ENCODE measurements at places on chromosomes 7 and 10.

- no peak for DNase-seq
Observed at GRCh38 chr7:105675934-105676371, 94.7 kb upstream of the EFCAB10 start.

- DNase-seq = no peak
Observed at GRCh38 chr10:24721229-24722106, 2.2 kb downstream of the ARHGAP21 start.

DNA sequence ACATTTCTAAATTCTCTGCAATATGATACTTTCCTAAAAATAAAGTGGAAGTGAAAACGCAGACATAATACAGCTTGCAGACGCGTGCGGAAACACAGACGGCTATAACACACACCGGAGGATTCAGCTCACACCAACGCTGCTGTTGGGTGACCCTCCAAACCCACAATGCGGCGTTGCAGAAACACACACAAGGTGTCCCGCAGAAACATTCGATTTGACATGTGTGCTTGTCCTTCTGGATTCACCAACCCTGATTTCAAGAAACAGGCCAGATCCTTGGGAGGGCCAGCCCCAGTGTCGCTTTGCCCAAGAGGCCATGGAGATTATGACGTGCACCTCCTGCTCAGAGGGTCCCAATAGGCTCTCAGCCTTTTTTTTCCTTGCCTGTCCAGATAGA is 136.7 kb upstream of the TCERG1L start:
- DNase-seq = no peak

DNA sequence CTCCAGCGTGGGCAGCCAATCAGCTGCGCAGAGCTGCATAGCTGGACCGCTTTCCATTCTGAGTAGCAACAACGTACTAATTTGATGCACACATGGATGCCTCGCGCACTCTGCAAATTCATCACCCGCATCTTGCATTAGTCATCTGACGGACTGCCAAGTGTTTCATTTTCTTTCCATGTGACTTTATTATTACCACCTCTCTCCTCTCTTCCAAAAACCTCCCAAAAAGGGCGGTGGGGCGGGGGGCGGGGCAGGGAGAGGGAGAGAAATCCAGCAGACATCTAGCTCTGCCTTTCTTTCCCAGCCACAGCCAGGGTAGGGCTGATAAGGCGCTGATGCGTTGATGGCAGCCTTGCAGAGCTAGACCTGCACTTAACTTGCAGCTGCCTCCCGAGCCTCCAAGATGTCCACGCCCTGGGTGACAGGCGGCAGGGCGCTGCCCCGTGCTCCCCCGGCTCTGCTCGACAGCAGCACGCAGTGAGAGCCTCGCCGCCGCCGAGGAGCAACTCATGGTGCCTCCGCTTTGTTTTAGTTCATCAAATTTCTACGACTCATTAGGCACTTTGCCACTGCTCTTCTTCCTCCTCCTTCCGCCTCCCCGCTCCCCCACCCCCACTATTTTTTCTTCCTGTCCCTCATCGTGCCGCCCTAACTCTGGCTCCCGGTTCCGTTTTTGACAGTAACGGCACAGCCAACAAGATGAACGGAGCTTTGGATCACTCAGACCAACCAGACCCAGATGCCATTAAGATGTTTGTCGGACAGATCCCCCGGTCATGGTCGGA is 147.3 kb downstream of the CELF2 start:
- peak; percentile 91 for DNase-seq

GRCh38 chr10:72426986-72427385 is 72.3 kb upstream of the DNAJB12 start:
- DNase-seq = no peak

- DNase-seq = no peak
Observed at GRCh38 chr7:118072893-118073674, 110.9 kb upstream of the LSM8 start.

GRCh38 chr10:5775685-5776084 is 37.5 kb downstream of the GDI2 start:
- no peak for DNase-seq

DNA sequence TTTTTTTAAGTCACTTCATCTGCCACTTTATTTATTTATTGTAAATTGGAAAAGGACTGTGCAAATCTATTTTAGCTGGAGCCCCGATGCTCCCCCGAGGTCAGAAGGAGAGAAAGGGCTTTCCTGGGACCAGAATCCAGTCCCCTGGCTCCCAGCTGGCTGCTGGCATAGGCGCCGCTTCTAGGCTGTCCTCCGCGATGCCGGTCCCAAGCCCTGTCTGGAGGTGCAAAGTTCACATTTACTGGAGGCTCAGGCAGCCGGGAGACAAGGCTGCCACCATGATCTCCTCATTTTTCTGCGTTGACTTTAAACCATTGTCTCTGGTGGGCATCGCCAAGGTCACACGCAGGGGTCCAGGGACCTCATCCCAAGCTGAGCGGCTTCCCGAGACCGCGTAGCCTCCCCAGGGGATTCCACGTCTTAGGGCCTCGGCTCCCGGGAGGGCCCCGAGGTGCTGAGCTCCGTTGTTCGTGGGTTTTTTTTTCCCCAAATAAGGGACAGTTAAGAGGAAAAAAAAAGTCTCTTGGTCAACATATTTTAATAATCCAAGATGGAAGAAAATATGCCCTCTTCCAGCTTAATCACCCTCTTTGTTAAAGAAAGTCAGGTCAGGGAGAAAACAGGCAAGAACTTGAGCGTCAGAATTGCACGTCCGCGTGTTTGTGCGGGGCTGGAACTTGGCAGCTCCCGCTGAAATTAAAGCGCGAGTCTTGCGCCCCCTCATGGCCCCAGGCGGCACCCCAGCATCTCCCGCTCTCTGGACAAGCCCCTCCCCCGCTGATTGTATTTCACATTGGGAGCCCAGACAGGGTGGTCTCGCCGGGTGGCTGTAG is 11.9 kb downstream of the RGR start:
- DNase-seq = peak; percentile 25

DNA sequence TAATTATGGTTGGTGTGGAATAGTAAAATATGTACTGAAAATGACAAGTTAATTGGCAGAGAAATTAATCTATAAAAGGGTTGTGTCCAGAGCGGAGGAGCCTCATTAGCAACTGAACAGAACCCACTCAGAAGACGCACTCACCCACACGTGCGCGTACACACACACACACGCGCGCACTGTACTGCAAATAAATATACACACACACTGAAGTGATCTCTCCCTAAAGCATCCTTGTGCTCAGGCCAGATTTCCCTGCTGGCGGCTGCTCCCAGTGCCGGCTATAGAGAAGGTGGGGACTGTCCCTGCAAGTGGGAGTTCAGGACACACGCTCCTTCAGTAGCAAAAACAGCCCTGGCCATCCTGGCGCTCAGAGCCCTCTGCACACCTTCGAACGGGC is 85.2 kb downstream of the CHST15 start:
- no peak for DNase-seq

GRCh38 chr7:16918288-16918895 is 36.6 kb upstream of the AGR3 start:
- DNase-seq = peak; percentile 69

DNA sequence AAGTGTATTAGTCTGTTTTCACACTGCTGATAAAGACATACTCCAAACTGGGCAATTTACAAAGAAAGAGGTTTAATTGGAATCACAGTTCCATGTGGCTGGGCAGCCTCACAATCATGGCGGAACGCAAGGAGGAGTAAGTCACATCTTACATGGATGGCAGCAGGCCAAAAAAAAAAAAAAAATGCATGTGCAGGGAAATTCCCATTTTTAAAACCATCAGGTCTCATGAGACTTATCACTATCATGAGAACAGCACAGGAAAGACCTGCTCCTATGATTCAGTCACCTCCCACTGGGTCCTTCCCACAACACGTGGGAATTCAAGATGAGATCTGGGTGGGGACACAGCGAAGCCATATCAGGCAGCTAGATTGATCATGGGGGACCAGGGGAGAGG is 136.8 kb downstream of the EXOC4 start:
- DNase-seq = no peak

DNA sequence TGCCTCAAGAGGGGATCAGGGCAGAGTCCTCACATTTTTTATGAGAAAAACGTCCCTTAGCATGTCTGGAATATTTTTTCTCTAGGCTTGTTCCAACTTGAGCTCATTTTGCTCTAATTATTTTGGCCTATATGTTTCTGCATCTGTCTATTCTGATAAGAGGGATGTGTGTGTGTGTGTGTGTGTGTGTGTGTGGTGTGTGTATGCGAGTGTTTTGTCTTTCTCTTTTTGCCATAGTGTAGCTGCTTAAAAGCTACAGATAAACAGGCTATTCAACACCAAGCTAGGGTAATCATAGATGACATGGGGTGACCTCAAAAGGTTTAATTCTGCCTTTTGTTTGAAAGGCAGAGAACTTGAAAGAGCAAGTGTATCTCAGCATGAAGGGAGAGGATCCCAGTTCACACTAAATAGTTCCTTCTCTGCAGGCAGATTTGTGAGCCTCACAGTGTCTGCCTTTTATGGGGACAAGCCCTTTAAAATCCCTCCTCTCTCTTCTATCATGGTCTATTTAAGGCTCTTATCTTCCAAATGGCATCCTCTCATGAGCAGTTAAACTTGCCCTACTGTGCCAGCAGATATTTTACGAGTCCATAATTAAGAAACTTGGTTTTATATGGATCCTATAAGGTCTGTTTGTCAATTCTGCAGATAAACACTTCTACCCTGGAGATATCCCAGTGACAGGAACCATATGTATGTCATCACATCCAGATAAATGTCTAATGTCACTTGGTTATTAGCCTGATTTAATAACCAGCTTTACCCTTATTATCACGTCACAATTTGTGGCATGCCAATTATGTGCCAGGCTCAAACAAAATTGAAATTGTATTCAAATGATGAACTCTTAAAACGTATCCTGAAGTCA is 202.9 kb upstream of the MTPN start:
- DNase-seq = no peak

GRCh38 chr7:7969306-7970236 is 975 bp downstream of the GLCCI1 start:
- DNase-seq = peak; percentile 53
